ENCODE measurements at places on chromosomes 2 and 18. TPM values are rescaled to one million over a fixed set of nuclear protein-coding genes. Genes with fewer than 3 reads are reported as not detected.
A peak's percentile ranks its signal among the peaks of the same experiment; 100 is the strongest.

GRCh38 chr2:37654932-37655841 is 16.3 kb downstream of the CDC42EP3 start:
- peak; percentile 36 for DNase-seq

- DNase-seq, result no peak
Observed at GRCh38 chr18:45686891-45687611, 36.9 kb upstream of the SLC14A1 start.

DNA sequence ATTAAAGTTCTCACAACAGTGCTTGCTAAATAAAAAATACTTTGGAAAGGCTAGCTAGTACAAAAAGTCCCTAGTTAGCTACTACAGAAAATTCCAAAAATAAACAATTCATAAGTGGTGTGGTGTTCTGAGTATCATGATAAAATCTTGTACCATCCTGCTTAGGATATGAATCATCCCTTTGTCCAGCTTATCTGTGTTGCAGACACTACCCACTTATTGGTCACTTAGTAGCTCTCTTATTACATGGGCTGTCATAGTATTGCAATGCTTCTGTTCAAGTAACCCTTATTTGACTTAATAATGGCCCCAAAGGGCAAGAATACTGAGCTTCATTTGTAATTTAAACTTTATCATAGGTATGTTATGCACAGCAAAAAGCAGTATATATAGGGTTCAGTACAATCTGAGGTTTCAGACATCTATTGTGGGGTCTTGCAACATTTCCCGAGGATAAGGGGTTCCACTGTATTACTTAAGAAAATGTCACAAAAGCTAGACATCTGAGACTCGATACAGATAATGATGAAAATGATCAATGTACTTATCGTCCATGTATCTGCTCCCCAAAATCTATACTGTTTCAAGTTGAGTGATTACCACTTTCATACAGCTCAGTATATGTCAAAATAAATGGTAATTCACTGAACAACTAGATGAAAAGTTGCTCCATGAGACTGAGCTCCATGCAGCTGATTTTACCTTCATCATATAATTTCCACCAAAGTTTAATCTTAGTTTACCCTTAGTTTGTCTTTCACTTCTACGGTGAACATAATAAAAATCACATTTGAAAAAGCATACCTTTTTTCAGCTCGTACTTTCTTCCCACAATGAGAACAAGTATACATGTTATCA is 93.8 kb downstream of the C2orf74 start:
- DNase-seq, result no peak

Gene SLC23A3
- 2.3 TPM for total RNA-seq

DNA sequence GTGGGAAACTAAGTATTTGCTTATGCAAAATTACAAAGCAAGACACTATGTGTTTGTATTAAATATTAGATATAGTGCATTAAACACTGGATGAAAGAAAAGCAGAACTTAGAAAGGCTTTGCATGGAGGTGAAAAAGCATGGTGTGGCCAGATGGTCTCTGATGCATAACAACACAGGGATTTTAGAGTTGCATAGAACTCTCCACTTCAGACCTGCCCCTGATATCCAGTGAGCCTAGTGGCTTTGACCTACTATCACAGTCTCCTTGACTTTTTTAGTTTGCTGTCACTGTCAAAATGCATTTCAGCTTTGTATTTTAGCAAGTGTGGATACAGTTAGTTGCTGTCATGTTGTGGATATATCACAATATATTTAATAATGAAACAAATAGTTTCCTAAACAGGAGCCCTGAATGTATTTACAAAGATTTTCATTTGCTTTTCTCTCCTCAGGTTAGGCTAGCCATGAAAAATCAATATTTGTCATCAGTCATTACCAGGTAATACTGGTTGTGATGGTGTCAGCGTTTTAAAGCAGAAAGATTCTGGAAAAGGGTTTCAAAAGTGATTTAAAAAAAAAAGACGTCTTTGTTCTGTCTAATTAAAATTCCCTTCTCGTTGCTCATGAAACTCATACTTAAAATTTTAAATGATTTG is 5.2 kb downstream of the CSRNP3 start:
- DNase-seq, result no peak
